Upper lobe of right lung (tissue), 1 donor: ENCODE measurements at places on chromosomes 5 and 9. TPM values are rescaled to one million over a fixed set of nuclear protein-coding genes. Genes with fewer than 3 reads are reported as not detected.
A peak's percentile ranks its signal among the peaks of the same experiment; 100 is the strongest.

- DNase-seq, result no peak
- H3K27me3 ChIP-seq, result no peaks in the 10 kb centered on the region
- H3K36me3 ChIP-seq, result no peaks in the 10 kb centered on the region
- H3K4me3 ChIP-seq, result no peak overlapping the region
- H3K4me1 ChIP-seq, result no peaks in the 10 kb centered on the region
Measured at GRCh38 chr5:43110606-43111170, 10.0 kb upstream of the ZNF131 start.

DNA sequence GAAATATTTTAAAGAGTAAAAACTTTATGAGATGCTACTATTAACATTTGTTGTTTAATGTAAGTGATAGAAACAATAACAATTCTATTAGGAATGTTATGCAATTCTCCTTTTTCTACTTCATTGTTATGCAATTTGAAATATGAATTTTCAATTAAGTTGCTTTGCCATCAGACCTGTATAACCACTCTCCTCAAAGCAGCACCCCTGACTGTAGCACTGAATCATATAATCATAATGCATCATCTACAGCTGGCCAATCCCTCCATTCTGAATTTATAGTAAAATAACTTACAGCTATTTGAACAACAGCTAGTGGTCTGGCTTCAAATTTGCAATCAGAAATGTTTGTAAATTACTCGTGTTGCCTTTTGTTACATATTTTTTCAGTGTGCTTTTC, 29.2 kb downstream of the FBXO4 start:
- no peaks in the 10 kb centered on the region for H3K27me3 ChIP-seq
- no peak for DNase-seq
- H3K36me3 ChIP-seq, result no peaks in the 10 kb centered on the region
- H3K4me3 ChIP-seq, result no peak overlapping the region
- no peak overlapping the region for H3K27ac ChIP-seq

PRUNE2 gene
- total RNA-seq, result 7.4 TPM

DNA sequence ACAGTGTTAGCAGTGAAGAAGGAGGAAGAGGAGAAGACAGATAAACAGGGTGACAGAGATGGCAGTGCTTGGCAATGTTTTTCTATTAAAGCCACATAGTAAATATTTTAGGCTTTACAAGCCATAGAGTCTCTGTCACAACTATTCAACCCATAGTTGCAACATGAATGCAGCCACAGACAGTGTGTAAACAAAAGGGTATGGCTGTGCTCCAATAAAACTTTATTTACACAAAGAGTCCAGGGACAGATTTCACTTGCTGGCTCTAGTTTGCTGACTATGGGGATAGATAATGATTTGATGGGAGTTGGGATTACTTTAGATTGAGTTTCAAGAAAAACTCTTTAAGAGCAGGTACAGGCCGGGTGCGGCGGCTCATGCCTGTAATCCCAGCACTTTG, 224.8 kb upstream of the SEMA6A start:
- H3K27ac ChIP-seq, result no peak overlapping the region
- no peak overlapping the region for H3K4me3 ChIP-seq
- no peaks in the 10 kb centered on the region for H3K27me3 ChIP-seq
- H3K36me3 ChIP-seq, result no peaks in the 10 kb centered on the region
- no peak for DNase-seq
- no peaks in the 10 kb centered on the region for H3K4me1 ChIP-seq

RNF180 gene
- total RNA-seq, result 14.0 TPM

GRCh38 chr9:3467593-3468219, 58.1 kb downstream of the RFX3 start:
- no peaks in the 10 kb centered on the region for H3K36me3 ChIP-seq
- H3K4me1 ChIP-seq, result peaks cover 11% of the 10 kb centered on the region
- H3K4me3 ChIP-seq, result no peak overlapping the region
- no peak overlapping the region for H3K27ac ChIP-seq
- no peaks in the 10 kb centered on the region for H3K27me3 ChIP-seq

DNA sequence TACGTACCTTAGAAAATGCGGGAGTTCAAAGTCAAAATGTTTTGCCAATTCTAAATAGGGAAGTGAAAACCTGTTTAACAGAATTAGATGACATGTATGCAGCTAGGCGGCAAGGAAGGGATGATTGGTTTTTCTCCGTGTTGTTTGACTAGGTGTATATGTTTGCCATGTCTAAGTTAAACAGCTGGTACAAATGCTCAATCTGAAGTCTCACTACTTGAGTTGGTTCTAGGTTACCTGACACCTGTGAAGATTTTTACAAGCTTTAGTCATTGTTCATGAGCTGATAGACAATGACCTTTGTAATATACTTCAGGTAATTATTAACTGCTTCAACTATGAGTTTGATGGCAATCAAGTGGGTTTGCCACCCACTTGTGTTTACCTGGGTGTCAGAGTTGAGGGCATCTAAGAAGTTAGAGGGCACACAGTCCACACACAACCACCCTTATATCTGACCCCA, 74.3 kb downstream of the SLC44A1 start:
- no peak overlapping the region for H3K4me3 ChIP-seq
- no peaks in the 10 kb centered on the region for H3K36me3 ChIP-seq
- no peaks in the 10 kb centered on the region for H3K4me1 ChIP-seq
- H3K27me3 ChIP-seq, result no peaks in the 10 kb centered on the region
- H3K27ac ChIP-seq, result no peak overlapping the region
- no peak for DNase-seq

- DNase-seq, result no peak
- no peak overlapping the region for H3K4me3 ChIP-seq
- no peaks in the 10 kb centered on the region for H3K36me3 ChIP-seq
- peaks cover 6% of the 10 kb centered on the region for H3K4me1 ChIP-seq
- H3K27me3 ChIP-seq, result no peaks in the 10 kb centered on the region
Measured at GRCh38 chr9:97979788-97980478, 3.2 kb upstream of the ANP32B start.

- no peaks in the 10 kb centered on the region for H3K4me1 ChIP-seq
- DNase-seq, result no peak
- no peaks in the 10 kb centered on the region for H3K36me3 ChIP-seq
- no peak overlapping the region for H3K27ac ChIP-seq
Measured at GRCh38 chr9:93226819-93227218, 42.9 kb downstream of the WNK2 start.

DNA sequence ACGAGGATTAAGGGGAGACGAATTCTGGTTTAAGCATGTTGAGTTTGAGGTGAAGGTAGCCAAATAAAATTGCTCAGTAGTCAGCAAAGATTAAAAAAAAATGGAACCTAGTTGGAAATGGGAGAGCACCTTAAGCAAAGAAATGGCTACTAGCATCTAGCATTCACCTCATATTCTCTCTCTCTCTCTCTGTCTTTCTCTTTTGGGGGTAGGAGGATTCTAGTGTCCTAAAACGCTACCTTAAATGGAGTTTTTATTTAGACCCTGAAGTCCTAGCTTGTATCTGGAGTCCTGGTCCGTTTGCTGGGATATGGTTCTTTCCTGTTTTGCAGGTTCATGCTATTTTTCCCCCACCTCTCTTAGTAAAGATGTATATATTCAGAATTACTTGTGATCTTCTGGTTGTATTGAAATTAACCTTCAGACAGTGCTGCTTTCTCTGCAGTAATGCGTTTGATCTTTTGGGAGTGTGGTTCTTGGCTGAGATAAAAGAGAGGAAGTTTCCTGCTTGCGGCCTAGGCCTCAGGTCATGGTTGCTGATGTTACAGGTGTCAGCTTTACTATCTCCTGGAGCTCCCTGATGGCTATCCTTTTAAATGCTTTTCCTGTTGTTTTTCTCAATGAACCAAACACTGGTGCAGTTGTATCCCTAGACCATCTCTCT, 8.0 kb downstream of the TGFBR1 start:
- no peak overlapping the region for H3K27ac ChIP-seq
- peaks cover 63% of the 10 kb centered on the region for H3K4me1 ChIP-seq
- H3K27me3 ChIP-seq, result no peaks in the 10 kb centered on the region
- no peak for DNase-seq
- no peaks in the 10 kb centered on the region for H3K36me3 ChIP-seq

AGXT2 gene
- not detected for total RNA-seq

- H3K36me3 ChIP-seq, result peaks cover 15% of the 10 kb centered on the region
- H3K4me1 ChIP-seq, result no peaks in the 10 kb centered on the region
- DNase-seq, result no peak
- H3K4me3 ChIP-seq, result no peak overlapping the region
Measured at GRCh38 chr9:128729766-128730517, 6.0 kb upstream of the ZDHHC12 start.

GRCh38 chr5:142316681-142317080, 8.1 kb downstream of the SPRY4 start:
- no peak for DNase-seq
- H3K36me3 ChIP-seq, result peaks cover 43% of the 10 kb centered on the region
- H3K27me3 ChIP-seq, result no peaks in the 10 kb centered on the region
- peak overlapping the region; percentile 42 for H3K27ac ChIP-seq
- peaks cover 85% of the 10 kb centered on the region for H3K4me1 ChIP-seq
- H3K4me3 ChIP-seq, result no peak overlapping the region

GRCh38 chr5:158755221-158755620, 344.5 kb downstream of the EBF1 start:
- no peak overlapping the region for H3K4me3 ChIP-seq
- no peak for DNase-seq
- no peaks in the 10 kb centered on the region for H3K27me3 ChIP-seq
- H3K36me3 ChIP-seq, result no peaks in the 10 kb centered on the region
- H3K27ac ChIP-seq, result no peak overlapping the region

GRCh38 chr9:88986776-88987175, 4.5 kb upstream of the S1PR3 start:
- peaks cover 5% of the 10 kb centered on the region for H3K27me3 ChIP-seq
- no peak overlapping the region for H3K4me3 ChIP-seq
- H3K36me3 ChIP-seq, result no peaks in the 10 kb centered on the region
- no peak overlapping the region for H3K27ac ChIP-seq

OR2K2 gene
- total RNA-seq, result not detected

DNA sequence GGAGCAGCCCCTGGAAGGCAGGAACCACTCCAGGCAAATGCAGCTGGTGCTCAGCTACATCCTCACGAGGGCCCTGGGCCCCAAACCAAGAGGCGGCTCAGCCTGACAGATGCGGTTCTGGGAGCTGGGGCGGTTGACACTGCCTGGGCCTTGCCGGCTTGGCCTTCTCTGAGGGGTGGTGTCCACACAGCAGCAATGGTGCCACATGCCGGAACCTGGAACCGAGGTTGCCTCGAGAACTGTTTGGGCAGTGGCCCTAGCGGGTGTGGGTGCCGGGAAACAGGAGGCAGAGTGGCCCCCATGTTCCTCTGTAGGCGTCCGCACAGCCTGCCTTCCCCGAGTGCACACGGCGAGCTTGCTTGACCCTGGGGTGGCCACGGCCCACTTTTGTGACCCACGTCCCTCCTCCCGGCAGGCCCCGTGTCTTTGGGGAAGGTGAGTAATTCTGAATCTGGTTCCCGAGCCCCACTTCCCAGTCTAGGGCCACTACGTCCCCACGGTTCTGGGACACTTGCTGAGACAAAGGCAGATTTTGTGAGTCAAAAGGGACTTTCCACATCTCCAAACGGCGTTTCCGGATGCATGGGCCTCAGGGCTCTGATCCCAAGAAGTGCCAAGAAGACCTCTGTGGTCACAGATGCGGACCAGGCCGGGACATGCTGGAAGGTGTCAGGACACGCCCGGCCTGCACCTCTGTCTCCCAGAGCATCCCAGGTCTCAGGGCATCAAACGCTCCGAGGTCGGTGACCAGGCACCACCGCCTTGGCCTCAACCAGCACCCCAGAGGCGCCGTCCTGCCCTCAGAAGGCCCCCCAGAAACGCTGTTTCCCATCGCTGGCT, 27.7 kb upstream of the SLC12A7 start:
- H3K36me3 ChIP-seq, result no peaks in the 10 kb centered on the region
- H3K27ac ChIP-seq, result no peak overlapping the region
- peaks cover 7% of the 10 kb centered on the region for H3K4me1 ChIP-seq
- no peak overlapping the region for H3K4me3 ChIP-seq
- no peak for DNase-seq

CD274 gene
- total RNA-seq, result 25.9 TPM

DNA sequence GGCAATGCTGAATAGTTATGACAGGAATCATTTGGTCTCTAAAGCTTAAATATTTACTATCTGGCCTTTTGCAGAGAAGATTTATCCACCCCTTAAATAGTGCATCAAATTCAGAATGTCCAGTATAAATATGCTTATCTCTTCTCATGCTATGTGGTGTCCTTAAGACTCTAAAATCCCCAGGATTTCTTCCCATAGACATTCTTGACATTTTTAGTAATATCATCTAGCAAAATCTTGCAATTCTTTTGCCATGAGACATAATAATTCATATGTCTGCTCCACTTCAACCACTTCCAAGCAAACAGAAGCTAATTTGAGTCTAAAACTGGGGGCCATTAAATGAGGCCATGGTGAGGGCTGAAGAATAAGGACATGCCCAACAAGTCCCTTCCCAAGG, 1923.4 kb upstream of the CDH9 start:
- no peak overlapping the region for H3K27ac ChIP-seq
- H3K36me3 ChIP-seq, result no peaks in the 10 kb centered on the region
- no peaks in the 10 kb centered on the region for H3K4me1 ChIP-seq
- no peaks in the 10 kb centered on the region for H3K27me3 ChIP-seq
- DNase-seq, result no peak

- peaks cover 46% of the 10 kb centered on the region for H3K4me1 ChIP-seq
- peak overlapping the region; percentile 34 for H3K27ac ChIP-seq
- H3K27me3 ChIP-seq, result no peaks in the 10 kb centered on the region
- no peaks in the 10 kb centered on the region for H3K36me3 ChIP-seq
- H3K4me3 ChIP-seq, result no peak overlapping the region
Measured at GRCh38 chr5:179272326-179273072, 72.8 kb downstream of the ADAMTS2 start.

DNA sequence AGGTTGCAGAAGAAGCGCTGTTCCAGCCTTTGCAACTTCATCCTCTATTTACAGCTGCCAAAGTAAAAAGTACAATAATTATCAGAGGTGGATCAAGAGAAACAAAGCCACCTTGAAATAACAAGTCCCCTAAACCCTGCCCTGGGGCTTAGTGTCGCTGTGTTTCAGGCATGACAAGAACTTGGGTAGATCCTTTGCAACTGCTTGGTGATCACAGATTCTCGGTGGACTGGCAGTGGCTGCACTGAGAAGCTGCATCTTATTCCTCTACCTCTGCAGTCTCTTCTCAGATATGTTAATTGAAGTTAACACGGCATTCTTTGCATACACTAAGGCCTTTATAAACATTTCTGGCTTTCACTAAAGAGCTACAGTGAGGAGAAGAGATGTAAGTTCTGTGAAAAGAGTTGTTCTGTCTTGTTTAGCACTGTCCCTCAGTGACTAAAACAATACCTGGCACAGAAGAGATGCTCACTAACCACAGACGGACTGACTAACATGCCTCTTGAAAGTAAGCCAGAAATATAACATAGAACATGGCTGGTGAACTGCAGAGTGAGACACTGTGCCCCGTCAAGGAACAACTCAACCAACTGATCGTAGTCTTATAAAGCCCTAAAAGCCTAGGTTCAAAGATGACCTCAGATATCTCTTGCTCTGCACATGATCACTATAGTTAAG, 144.2 kb downstream of the MLLT3 start:
- peaks cover 9% of the 10 kb centered on the region for H3K4me1 ChIP-seq
- no peaks in the 10 kb centered on the region for H3K36me3 ChIP-seq
- H3K27me3 ChIP-seq, result no peaks in the 10 kb centered on the region
- H3K27ac ChIP-seq, result no peak overlapping the region

DNA sequence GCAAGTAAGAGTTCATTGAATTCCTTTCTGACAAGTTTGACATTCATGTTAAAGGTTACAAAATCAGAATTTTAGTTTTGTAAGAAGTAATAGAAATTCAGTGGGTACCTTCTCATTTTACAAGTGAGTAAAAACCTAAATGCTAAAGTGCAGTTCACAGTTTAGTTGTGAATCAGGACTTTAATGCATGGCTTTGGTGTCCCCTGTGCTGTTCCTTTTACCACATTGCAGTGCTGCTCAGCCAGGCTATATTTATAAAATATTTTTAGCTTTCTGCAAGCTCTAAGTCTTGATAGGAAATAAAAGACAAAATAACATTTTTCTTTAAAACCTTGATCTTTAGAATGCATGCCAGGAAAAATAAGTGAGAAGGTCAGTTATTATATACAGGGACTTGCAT, 26.3 kb downstream of the PAM start:
- H3K27me3 ChIP-seq, result no peaks in the 10 kb centered on the region
- DNase-seq, result no peak
- H3K4me1 ChIP-seq, result peaks cover 15% of the 10 kb centered on the region
- no peaks in the 10 kb centered on the region for H3K36me3 ChIP-seq
- no peak overlapping the region for H3K27ac ChIP-seq
- no peak overlapping the region for H3K4me3 ChIP-seq
